Daoy (cell line): ENCODE measurements at places on chromosomes 13 and 19. TPM values are rescaled to one million over a fixed set of nuclear protein-coding genes. Genes with fewer than 3 reads are reported as not detected.

PODNL1 gene
- not detected in 2 replicates for total RNA-seq

GARIN5B gene
- not detected in 2 replicates for total RNA-seq

FAM216B gene
- total RNA-seq, result not detected in 2 replicates

OR10H1 gene
- not detected in 2 replicates for total RNA-seq

IGFL1 gene
- total RNA-seq, result not detected in 2 replicates

FCER2 gene
- total RNA-seq, result not detected in 2 replicates

DLL3 gene
- 3.6 and 5.0 TPM in 2 replicates for total RNA-seq

CD209 gene
- not detected in 2 replicates for total RNA-seq

CYP4F2 gene
- not detected in 2 replicates for total RNA-seq

ZNF492 gene
- 1.1 and 2.3 TPM in 2 replicates for total RNA-seq

ZNF132 gene
- 0.95 and 3.0 TPM in 2 replicates for total RNA-seq

TTYH1 gene
- total RNA-seq, result 1.3 TPM in 1 of 2 replicates, not detected in the other

BAX gene
- total RNA-seq, result 43.7 and 54.2 TPM in 2 replicates
